ENCODE measurements at places on chromosomes 12 and 14.

GRCh38 chr14:26132061-26132645 lies 465.7 kb downstream of the NOVA1 start:
- DNase-seq: no peak

DNA sequence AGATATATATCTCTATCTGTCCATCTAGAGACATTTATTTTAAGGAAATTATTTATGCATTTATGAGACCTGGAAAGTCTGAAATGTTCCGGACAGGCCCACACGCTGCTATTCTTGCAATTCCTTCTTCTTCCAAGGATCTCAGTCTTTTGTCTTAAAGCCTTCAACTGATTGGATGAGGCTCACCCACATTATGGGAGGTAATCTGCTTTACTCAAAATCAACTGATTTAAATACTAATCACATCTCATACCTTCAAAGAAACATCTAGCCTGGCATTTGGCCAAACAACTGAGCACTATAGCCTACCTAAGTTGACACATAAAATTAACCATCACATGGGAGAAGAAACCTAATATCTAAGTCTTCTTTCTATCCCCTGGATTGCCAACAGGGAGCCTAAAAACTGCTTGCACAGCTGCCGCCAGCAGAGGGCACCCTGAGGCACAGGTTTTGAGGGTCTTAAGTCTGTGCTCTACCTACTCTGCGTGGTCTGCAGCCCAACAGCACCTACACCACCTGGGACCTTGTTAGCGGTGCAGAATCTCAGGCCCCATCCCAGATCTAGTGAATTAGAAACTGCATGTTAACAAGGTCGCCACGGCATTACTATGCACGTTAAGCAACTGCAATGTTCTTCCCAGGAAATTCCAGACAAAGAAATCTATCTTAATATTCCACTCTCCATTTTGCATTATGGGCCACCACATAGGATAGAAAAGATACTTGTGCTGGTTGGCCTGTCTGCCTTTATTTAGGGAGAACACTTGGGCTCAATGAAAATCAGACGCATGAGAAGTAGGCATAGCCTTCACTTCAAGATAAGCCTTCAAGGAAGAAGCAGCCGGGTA lies 249.7 kb downstream of the FOXG1 start:
- peak; percentile 41 for DNase-seq

- no peak for DNase-seq
Measured at GRCh38 chr12:120725151-120725658, 421 bp upstream of the ACADS start.

- no peak for DNase-seq
Measured at GRCh38 chr14:104642540-104642868, 37.9 kb upstream of the TMEM179 start.

DNA sequence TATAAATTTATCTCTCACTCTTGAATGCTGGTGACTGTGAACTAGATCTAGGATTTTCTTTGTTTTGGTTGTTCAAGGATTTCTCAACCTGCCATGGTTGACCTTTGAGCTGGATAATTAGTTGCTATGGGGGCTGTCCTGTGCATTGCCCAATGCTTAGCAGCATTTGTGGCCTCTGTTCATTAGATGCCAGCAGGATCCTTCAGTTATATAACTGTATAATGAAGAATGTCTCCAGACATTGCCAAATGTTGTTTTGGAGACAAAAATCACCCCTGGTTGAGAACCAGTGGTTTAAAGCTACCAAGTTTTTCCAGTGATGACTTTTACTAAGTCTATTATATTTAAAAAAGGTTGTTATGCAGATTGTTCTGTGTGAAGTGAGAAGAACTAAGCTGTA lies 147.9 kb upstream of the STXBP6 start:
- DNase-seq: no peak

GRCh38 chr12:100796621-100797020 lies 2.0 kb downstream of the ANO4 start:
- DNase-seq: no peak

- no peak for DNase-seq
Measured at GRCh38 chr14:59155886-59156285, 32.6 kb upstream of the DAAM1 start.

DNA sequence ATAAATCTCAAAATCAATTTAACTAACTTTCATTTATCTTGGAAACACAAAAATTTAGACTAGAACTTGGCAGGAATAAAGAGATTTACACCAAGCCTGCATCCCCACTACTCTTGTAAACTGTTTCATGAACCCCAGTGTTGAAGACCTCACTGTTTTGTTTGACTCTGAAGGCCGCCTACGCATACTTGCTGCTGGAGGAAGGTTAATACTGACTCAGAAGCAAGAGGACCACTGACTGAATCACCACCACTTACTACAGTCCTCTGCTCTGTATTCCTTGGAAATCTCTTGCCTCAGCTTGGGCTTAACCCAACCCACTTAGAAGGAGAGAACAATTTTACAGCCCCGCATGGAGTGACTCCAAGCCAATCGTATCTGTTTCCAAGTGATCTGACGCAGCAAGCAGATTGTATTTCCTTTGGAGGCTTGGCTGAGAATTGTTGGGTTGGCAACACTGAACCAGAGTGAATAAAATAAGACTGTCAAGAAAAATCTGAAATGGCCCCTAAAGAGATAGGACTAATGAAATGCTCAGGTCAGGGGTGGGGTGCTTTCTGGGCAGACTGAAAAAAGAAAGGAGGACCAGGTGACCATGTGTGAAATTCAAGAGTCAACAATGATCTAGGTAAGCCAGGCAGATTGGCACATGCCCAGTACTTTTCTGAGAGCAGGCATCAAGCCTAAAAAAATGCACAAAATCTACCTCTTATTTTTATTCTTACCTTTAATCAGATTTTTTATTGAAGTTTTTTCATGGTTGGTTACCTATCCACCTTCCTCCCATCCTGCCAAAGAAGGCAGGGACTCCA lies 248.6 kb downstream of the ZFP36L1 start:
- peak; percentile 98 for DNase-seq

DNA sequence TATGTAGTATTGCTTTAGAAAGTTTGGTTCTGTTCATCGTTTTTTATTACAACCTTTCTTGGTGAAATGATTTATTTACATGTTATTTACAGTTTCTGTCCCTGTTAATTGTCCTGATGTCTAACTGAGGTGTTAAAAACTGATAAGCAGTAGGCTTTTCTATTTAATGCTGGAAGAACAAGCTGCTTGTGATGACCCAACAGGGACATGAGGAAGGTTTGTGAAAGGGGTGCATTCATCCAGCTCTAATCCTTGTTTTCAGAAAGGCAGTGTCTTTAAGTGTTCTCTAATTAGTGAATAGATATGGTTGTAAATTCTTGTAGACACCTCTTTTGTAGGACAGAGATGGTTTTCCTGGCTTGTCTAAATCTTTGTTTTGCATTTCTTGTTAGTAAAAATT lies 191.4 kb downstream of the FOXA1 start:
- DNase-seq: no peak

DNA sequence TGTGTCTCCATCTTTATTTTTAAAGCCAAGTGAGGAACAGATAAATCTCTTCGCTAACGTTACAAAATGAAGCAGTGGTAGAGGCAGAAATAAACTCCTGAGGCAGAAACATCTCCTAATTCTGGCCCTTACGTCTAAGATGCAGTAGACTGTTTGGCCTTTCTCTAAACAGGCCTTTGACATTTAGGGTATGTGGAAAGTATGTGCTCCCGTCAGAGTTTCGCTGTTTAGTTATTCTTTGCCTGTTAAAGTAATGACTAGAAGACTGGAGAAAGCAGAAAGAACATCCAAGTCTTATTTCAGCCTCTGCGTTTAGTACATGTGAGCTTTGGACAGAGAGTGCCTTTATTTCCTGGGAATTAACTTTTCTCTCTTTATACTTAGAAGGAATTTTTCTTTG lies 216.6 kb downstream of the RAD51B start:
- no peak for DNase-seq

DNA sequence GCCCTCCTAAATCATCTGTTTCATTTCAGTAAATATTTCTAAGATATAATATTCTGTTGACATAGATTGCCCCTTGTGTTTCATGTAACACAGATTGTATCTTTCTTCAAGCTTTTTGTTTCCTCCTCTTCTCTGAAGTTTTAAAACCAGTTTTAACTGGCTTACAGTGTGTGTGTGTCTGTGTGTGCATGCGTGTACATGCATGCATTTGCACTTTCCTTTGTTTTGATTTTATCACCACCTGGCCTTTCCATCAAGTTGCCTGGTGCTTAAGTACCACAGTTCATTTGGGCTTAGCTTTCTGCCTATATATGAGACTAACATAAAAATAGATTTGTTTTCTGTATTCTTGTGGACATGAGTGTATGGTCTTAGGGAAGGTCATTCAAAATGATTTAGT lies 31.9 kb downstream of the ETNK1 start:
- DNase-seq: no peak

GRCh38 chr12:116582610-116583009 lies 23.4 kb downstream of the MAP1LC3B2 start:
- DNase-seq: no peak

DNA sequence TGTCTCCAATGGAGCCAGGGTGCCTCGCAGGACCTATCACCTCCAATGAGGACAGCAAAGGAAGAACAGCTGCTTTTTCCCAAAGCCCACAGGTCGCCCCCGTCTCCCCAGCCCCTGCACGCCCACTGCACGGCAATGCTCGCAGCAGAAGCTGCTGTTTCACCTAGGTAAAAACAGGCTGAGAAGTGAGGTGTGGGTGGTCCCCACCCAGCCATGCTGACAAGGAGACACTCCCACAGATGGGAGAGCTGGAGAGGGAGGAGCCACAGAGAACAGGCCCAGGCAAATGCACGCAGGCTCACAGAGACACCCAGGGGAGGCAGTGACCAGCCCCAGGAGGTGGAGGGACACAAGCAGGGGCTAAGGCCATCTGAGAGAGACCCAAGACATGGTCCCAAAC lies 10.4 kb downstream of the CFAP73 start:
- DNase-seq: no peak

- no peak for DNase-seq
Measured at GRCh38 chr12:64207453-64207852, 14.6 kb downstream of the KICS2 start.

DNA sequence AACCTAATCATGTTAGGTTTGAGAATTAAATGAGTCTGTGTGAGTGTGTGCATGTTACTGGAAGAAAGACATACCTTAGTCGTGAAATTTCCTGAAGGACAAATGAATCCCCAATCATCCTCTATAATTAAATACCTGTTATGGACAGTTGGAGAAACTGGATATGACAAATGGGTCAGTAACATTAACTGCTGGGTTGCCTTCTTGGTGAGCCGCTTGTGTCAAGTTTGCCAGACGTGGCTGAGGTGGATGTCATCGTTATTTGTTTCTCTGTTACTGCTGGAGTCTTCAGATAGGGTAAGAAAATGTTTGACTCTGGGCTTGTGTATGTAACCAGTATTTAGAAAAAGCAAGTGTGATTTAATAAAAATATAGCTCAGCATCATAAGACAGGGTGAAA lies 131.6 kb downstream of the CAND1 start:
- no peak for DNase-seq

GRCh38 chr14:105871590-105871989 lies 345.2 kb downstream of the TMEM121 start:
- DNase-seq: no peak

- no peak for DNase-seq
Measured at GRCh38 chr12:68242777-68243176, 10.6 kb downstream of the IL22 start.

DNA sequence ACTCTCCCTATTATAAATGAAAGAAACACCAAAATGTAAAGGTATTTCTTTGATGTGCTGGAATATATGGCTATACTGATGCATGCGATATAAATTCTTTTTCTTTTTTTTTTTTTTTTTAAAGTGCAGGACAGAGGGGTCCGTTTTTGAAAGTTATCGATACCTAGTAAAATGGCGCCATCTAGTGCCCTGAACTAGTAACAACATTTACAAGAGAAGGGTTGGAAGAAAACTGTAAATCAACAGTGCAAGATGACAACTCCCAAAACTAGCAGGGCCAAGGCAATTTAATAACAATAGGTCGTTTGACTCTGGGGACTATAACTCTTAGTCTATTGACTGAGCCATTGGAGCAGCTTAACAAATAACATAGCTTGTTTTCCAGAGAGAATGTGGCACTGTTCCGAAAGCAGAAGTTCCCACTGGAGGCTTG lies 137.7 kb downstream of the SPTSSA start:
- DNase-seq: peak; percentile 37

DNA sequence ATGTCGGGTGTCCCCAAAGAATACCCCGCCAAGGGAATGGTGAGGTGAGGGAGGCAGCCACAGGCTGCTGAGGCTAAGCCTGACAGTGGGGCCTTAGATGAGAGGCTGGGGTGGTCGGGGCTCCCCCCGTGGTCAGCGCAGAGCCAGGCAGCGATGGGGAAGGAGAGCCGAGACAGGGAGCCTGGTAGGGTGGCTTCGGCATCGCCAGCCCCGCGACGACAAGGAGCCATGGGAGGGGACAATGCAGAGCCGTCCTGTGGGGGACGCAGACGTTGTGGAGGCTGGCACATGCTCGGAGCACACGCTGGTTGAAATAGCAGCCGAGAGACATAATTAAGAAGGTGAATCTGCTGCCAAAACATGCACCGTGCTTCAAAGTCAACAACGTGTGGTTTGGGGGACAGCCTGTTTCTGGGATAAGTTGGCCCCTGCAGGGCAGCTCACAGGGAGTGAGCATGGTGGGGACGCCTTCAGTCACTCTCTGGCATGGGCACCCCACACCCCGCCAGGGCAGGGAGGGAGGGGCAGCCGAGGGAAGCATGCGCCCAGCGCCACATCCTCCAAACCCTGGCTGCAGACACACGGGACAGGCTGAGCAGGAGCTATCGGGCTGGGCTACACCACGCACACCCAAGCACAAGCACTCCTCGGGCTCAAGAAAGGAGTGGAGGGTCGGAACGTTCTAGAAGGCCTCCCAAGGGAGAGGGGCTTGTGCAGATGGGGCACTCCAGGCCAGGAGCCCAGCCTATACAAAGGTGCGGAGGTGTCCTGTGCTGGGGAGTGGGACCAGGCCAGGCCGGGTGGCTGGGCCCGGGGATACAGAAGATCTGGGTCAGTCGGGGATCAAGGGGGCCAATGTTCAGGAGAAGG lies 66.6 kb upstream of the C14orf180 start:
- no peak for DNase-seq

DNA sequence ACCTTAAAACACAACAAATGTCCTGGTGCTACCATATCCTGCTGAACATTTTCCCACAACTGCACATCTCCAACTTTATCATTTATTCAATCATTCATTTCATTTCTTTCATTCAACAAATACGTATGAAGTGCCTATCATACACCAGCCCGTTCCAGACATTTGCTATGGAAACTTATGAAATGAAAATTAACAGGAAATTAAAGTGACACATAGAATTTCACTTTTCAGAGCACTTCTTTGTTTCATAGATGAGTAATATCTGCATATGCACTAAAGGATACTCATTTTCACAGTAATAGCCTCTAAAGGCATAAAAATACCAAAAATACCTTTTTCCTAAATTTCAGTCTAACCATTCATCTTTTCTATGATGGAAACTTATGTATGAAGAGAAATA lies 12.6 kb downstream of the CNIH1 start:
- DNase-seq: no peak

GRCh38 chr12:108950991-108951739 lies 69.7 kb downstream of the SVOP start:
- peak; percentile 58 for DNase-seq

- DNase-seq: no peak
Measured at GRCh38 chr12:107064243-107064642, 29.1 kb downstream of the CRY1 start.

Data from fibroblast of skin of right biceps (primary cell).